ENCODE measurements at places on chromosomes 3 and 15.

GRCh38 chr15:64216730-64217428 is 54.1 kb upstream of the PPIB start:
- no peak for DNase-seq

- DNase-seq = no peak
Measured at GRCh38 chr3:38541806-38542205, 45.7 kb downstream of the EXOG start.

GRCh38 chr15:80950291-80951078 is 39.1 kb downstream of the MESD start:
- no peak for DNase-seq

DNA sequence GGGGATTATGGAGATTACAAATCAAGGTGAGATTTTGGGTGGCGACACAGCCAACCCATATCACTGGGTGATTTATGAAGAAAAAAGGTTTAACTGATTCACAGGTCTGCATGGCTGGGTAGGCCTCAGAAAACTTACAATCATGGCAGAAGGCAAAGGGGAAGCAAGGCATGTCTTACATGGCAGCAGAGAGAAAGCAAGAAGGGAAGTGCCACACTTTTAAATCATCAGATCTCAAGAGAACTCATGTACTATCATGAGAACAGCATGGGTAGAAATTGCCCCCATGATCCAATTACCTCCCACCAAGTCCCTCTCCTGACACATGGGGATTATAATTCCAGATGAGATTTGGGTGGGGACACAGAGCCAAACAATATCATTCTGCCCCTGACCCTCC is 59.7 kb downstream of the DPH6 start:
- no peak for DNase-seq

DNA sequence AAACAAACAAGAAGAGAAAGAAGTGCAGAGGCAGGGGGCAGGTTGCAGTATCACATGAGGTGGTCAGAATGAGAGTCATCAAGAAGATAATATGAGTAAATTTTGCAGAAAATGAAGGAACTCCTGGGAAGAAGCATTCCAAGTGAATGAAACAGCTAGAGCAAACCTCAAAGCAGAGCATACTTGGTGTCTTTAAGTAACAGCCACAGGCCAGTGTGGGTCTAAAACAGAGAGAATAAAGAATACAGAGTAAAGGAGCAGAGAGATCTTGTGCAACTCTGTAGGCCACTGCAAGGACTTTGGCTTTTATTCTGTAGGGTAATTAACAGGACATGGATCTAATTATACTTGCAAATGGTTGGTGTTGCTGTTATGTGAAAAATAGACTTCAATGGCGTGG is 81.3 kb downstream of the STAC start:
- DNase-seq = peak; percentile 53

DNA sequence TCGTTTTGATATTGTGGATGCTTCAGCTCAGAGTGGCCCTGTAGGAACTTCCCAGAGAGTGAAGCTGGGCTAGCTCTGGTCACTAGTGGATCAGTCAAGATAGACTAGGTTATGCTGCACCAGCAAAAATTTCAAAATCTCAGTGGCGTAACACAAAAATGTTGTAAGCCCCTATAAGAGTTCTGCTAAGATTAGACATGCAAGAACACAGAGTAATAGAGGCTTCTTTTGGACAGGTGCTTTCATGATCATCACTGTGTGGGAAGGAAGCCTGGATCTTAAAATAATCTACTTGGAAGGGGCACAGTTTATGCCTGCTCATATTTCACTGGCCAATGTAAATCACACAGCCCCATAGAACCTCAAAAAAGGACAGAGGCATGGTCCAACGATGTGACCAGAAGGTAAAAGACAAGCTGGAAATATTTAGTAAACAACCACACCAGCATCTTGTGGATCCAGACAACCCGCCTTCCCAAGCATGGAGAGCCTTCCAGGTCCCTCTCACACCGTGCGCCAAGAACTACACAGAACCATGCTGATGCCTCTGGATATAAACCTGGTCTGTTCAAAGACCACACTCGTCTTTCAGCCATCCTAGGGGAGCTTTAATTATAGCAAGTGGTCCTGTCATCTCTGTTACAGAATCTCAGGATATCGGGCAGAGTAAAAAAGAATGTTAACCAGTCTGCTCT is 554.3 kb downstream of the EPHB1 start:
- no peak for DNase-seq

- DNase-seq = no peak
Measured at GRCh38 chr15:70343961-70344621, 246.4 kb upstream of the TLE3 start.

DNA sequence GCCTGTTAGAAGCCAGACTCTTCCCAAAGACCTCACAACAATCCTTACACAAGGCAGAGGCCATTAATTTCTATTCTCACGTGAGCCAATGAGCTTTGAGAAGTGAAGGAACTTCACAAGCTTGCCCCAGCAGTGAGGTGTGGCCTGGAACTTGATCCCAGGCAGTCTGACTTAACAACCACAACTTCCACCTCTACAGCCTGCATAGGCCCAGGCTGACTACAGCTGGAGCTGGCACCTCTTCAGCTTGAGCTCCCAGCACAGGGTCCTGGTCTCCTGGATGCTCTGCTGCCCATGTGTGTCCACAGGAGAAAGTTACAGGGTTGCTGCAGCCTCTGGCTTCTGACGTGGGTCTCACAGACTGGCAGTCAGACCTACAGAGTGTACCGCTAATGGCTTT is 111.0 kb downstream of the ERC2 start:
- no peak for DNase-seq

DNA sequence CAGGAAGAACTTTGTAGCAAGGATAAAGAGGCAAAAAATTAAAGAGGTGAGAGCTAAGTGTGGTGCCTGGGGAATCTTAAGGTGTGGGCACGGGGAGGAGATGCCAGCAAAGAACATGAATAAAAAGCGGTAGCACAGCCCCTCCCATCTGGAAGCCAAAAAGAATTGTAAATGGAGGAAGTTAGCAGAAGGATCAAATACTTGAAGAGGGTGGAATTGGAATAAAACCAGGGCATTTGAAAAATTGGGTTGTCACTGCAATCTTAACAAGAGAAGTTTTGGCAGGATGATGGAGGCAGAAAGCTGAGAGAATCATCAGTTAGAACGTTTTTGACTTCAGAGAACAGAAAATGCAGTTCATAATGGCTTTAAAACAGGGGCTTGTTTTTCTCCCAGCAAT is 2.4 kb downstream of the CCR2 start:
- no peak for DNase-seq

GRCh38 chr3:94904156-94904674 is 841.4 kb downstream of the NSUN3 start:
- no peak for DNase-seq

- no peak for DNase-seq
Measured at GRCh38 chr3:65593780-65594752, 444.7 kb downstream of the MAGI1 start.

DNA sequence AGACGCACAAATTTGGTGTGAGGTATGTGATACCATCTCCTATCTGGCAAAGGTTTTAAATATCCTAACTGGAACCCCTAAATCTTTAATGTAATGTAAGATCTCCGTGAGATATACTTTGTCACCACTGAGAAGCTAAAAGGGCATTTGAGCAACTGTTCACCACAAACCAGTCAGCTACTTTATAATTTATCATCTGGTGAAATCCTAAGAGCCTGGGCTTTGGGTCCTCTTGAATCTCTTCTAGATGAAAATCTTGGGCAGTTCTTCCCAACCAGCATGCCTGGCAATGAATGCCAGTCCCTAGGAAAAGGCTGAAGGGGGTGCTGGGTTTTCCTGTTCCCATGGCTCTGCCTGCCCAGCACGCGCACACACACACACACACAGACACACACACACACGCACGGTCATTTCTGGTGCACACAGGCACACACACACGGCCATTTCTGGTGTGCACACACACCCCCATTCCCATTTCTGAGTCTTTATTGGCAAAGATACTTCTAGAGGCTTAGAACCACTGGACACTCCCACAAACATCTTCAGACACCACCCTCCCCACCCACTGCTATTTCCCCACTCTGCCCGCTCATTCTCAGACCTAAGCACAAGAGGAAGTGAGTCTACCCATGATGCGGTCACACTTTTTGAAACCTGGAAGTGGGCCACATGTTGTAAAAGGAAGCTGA is 72.6 kb downstream of the MYO1E start:
- peak; percentile 84 for DNase-seq

DNA sequence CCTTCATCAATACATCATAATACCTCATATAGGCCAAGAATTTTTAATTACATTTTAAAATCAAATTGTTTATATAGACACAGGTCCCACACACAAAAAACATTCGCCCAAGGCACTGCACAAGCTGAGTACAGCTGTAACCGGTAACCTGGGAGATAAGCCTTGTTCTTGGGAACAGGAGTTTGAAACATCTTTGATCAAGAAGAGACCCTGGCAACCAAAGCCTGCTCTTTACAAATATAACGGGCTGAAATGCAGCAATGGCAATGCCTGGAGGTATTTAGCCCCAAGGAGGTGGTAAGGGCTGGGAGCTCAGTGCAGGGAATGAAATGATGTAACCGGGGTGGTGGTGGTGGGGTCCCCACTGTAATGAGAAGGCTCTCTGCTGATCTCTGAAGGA is 7.2 kb upstream of the CORO2B start:
- DNase-seq = no peak

GRCh38 chr3:107861904-107862303 is 228.9 kb downstream of the CD47 start:
- DNase-seq = no peak

- DNase-seq = no peak
Measured at GRCh38 chr3:186022931-186023330, 85.1 kb upstream of the TRA2B start.

DNA sequence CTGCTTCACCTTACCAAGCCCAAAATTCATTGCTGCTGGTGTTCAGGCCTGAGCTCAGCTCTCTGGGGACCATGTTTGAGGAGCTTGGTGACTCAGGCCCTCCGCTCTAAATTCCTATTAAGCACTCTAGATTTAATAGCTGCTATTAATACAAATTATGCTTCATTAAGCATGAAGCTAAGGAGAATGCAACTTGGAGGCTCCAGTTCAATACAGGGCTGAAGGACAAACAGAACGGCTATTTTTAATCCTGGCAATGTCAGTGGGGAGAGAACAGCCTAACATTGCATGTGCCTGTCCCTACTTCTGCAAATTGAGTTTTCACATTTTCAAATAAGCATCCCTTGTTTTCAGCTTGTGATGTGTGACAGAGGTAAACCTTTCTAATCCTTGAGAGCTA is 80.1 kb upstream of the TRIM42 start:
- DNase-seq = no peak

DNA sequence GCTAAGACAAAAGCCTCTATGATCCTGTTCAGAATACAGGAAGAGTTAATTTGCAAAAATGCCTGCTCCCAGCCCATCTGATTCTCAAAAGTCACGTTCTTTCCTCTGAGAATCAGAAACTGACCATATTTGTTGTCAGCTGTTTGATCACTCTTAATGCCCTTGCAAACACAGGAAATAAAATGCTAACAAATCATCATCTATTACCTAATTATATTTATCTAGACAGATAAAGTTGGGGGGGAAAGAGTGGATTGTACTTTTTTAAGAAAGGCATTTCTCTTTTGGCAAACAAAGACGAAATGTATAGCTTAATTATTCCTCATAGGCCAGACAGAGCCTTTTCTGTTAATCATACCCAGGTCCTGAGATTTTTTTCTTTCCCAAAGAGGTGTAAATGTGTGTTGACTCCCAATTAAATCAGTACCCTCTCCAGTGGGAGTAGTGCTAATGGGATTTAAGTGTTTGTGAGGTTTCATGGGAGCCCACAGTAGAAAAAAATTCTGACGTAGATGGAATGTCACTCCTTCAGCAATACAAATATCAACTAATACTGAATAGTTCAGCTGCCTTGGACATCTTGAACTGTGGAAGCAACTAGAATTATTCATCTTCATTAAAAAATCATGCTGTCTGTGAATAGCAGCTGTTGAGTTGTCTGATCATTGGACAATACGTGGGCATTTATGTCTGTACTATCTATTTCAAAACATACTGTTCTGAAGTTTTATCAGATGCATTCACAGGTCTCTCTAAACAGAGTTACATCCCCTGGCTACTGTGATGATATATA is 22.5 kb upstream of the BNIP2 start:
- no peak for DNase-seq

DNA sequence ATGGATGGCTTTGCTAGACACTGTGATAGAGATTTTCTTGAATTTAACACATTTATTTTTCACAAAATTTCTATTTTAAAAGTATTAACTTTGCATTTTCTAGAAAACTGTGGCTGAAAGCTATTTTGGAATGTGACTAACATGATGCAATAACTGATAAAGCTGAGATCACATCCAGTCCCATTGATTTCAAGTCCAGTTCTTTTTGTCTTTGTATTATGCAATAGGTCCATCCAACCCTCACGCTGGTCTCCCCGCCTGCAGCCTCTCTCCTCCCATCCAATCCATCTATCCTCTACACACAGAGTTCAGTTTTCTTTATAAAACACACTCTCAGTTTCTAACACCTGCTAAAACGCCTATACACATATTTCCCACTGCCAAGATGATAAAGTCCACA is 178.8 kb downstream of the CNTN3 start:
- no peak for DNase-seq

- DNase-seq = no peak
Measured at GRCh38 chr15:32857732-32858131, 139.9 kb downstream of the GREM1 start.

All from AG04449 (cell line).